ENCODE measurements at places on chromosomes 11 and 22.
A peak's percentile ranks its signal among the peaks of the same experiment; 100 is the strongest.

DNA sequence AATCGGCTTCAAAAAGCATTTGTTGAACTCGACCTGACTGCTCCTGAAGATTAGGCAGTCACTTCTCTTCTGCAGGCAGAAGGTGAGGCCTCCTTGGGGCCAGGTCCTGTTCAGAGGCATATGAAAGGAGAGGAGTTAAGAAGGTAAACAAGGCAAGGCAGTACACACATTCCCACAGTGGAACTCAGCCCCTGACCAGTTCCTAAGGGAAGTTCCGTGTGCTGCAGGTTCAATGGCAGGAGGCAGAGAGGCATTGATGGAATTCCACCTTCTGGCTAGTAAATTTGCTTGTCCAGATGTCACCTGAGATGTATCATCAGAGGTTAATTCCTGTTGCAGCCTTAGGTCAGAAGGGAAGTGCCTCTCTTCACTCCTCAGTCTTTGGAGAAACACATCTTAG lies 337.0 kb upstream of the MTNR1B start:
- DNase-seq, result no peak

- no peak for DNase-seq
These were observed 55.2 kb downstream of the PANX1 start for GRCh38 chr11:94183886-94184264.

GRCh38 chr11:65213322-65214211 lies 31.8 kb downstream of the CAPN1 start:
- DNase-seq, result no peak

- no peak for DNase-seq
These were observed 19.1 kb downstream of the TOLLIP start for GRCh38 chr11:1290052-1291040.

DNA sequence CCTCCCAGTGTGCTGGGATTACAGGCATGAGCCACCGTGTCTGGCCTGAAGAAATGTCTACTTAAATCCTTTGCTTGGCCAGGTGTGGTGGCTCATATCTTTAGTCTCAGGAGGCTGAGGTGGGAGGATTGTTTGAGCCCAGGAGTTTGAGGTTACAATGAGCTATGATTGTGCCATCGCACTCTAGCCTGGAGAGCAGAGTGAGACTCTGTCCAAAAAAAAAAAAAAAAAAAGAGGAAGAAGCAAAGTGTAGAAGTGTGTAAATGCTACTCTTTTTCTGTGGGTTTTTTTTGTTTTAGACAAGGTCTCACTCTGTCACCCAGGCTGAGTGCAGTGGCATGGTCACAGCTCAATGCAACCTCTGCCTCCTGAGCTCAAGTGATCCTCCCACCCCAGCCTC lies 6.4 kb upstream of the ATG16L2 start:
- no peak for DNase-seq

- no peak for DNase-seq
These were observed 116.0 kb upstream of the BID start for GRCh38 chr22:17890245-17890671.

DNA sequence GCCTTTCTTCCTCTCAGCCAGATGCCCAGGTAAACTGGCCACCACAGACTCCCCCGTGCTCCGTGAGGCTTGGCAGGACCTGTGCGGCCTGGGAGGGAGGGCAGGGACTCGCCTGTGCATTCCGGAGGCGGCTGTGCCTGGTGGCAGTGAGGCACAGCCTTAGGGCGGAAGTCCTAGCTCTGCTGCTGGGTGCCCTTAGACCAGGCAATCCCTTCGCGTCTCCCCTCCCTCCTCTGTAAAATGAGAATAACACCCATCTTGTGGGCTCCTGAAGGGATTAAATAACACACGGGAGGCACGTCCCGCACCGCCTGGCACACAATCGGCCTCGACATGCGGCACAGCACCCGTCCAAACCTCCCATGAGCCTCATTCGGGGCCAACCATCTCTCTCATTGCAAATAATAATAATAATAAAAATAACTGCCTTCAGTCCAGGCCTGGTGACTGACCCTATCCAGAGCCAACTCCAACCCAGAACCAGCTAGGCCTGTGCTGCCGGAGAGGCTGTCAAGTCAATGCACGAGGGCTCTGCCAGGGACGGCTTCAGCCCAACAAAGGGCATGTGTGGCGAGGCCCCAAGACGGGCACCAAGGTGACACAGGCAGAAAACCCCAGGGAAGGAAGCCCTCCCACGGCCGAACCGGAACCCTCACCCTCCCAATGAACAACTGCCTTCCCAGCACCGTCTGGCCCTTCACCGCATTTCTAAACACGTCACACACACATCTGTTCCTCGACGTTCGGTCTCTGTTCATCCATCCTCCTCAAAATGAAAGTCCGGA lies 8.2 kb downstream of the LTO1 start:
- no peak for DNase-seq

DNA sequence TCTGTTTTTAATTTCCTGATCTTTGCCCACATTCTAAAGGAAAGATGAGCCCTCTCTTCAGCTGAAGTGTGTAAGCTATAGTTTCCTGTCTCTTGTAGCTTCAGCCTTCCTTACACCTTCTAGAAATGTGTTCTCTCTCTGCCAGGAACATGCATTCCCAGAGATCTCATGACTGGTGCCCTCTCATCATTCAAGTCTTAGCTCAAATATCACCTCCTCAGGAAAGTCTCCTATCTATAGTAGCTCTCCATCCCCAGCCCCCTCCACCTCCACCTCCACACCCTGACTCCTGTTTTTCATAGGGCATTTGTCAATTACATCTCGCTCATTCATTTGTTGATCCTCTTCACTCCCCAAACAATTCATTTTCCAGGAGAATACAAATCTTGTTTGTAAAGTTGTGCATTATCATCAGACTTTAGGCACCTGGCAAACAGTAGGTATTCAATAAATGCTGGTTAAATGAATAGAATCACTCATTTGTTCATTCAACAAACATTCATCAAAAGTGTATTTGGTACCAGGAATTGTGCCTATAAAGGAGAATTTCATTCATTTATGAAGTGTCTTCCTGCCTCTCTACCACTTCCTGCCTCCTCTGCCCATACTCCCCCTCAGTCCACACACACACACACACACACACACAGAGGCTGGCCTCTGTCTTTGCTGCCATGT lies 160.3 kb downstream of the BBOX1 start:
- DNase-seq, result no peak

GRCh38 chr11:23041001-23041503 lies 180.8 kb upstream of the CCDC179 start:
- no peak for DNase-seq

- DNase-seq, result peak; percentile 11
These were observed 2.9 kb downstream of the KLHL35 start for GRCh38 chr11:75429902-75430713.

DNA sequence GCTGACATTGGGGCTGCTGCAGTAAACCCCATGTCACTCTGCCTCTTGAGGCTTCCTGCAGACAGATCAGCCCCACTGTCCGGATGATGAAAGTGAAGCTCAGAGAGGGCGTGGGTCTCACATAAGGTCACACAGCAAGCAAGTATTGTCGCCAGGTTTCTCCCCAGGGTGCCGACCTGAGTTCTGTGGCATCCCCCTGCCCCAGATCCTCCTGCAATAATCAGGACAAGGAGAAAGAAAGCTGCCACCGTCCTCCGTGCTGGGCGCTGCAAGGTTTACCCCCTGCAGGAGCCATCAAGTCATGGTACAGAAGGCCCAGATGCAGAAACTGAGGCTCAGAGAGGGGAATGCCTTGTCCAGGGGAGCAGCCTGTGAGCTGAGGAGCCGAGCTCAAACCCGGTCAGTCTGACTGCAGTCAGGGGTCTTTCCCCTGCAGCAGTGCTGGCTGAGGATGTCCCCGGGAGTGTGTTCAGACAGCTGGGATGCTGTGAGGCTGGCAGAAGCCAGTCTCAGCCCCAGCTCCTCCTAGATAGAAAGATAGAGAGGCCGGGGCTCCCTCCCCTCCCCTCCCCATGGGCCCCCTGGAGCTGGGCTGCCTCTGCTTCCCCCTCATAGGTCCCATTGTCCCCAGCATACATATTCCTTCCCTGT lies 13.2 kb downstream of the EMID1 start:
- DNase-seq, result no peak

DNA sequence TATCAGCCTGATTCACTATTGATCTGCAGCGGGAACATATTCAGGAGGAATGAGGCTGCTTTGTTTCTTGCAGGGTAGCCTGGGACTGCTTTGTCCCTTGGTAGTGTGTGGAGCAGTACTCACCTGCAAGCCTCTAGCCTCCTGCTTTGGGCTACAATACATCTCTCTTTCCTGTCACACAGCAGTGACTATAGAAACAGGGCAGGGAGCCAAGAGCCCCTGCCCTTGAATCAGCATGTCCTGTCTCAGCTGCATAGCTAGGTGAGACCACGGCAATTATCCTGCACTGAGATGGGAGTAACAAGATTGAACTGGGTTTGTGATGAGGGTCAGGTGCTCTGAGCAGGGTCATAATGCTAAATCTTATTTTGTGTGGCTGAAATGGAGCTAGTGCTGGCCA lies 191.9 kb downstream of the NELL1 start:
- no peak for DNase-seq

GRCh38 chr11:109062871-109063270 lies 359.1 kb upstream of the C11orf87 start:
- DNase-seq, result no peak

DNA sequence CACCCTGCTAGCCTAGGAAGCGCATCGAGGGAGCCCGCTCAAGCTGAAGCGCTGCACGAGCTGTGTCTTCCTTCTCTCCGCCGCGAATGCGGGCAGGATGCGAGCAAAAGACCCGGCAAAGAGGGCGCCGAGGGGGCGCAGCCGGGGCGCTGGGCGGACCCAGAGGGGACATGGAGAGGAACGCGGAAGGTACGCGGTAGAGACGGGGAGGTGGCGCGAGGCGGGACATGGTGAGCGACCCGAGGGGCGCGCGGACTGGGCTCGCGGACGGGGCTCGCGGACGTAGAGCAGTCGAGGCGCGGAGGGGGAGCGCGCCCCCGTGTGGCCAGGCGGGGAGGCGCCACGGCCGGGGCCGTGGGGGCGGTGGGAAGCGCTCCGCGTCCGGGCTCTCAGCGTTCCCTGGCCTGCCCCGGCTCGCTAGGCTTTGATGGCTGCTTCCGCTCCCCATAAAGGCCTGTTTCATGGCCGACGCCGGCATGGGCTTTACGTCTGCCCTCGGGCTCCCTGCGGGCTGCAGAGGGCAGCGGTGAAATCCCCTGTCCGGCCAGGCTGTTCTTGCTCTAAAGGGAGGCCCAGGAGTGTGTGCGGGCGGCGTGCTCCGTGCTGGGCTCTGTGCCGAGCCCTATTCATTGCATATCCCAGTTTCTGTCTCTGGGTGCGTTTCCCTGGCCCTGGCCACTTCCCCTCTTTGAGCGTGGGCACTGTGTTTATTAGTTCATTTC lies 31.2 kb upstream of the TRIM29 start:
- no peak for DNase-seq

DNA sequence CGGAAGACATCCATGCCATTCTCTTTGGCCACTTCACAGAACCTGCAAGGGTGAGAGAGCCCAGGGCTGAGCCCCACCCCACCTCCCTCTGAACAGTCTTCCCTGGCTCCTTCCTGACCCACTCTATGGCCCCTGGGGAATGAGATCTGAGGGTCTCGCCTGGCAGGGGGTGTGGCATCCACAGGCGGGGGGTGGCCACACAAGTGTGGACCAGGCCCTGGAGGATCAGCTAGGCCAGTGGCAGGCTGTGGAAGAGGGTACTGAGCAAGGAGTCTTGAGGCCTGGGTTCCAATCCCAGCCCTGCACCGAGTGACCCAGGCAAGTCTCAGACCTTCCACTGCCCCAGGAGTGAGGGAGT lies 5.6 kb upstream of the LRFN4 start:
- no peak for DNase-seq

DNA sequence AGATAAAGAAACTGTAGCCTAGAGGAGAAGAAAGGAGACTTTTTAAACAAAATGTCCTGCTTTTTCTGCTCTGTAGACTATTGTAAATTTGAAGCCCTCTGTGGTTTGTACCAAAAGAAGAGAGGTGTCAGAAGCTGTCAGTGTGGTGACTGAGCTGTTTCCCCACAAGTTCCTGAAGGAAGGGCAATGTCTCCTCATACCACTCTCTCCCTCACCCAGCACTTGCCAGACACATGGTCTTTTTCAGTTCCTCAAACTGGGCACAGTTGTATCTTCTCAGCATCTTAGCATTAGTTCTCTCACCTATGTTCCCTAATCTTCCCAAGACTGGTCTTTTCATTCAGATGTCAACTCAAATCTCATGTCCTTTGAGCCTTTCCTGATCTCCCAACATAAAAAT lies 4.3 kb downstream of the BCO2 start:
- no peak for DNase-seq

GRCh38 chr11:104700609-104701008 lies 197.7 kb downstream of the CASP12 start:
- DNase-seq, result no peak

- no peak for DNase-seq
These were observed 34.2 kb downstream of the MCM5 start for GRCh38 chr22:35434061-35434710.

DNA sequence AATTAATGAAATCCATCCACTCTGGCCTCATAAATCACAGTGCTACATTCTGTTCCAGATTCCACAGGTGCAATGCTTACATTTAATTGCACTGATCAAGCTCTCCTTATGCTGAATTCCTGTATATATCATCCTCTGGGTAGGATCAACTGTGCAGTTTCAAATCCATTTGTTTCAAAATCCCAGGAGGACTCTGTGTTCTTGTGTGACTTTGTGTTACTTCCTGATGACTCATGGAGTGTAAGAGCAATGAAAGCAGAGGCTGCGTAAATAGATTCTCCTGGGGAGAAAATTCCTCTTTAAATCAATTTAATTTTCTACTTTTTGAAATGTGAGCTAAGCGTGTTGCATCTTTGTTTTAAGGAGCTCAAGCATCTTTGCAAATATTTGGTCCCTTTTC lies 752.7 kb downstream of the METTL15 start:
- no peak for DNase-seq

DNA sequence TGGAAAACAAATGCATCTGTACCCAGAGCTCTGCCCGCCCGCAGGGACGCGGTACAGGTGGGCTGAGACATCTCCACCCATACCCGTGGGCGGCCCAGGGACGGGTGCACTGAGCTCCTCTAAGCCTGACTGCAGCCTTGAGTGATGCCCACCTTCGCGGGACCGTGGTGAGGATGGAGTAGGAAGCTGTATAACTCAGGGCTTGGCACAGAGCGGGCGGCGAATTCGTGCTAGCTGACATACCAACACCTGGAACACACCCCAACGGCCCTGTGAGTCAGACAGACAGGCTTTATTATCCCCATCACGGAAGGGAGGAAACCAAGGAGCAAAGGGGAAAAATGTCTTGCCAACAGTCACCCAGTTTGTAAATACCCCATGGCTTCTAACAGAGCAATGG lies 61.9 kb downstream of the SMCO4 start:
- no peak for DNase-seq

- DNase-seq, result no peak
These were observed 14.6 kb upstream of the VWCE start for GRCh38 chr11:61309739-61310138.

GRCh38 chr22:16827506-16827905 lies 2.3 kb upstream of the XKR3 start:
- no peak for DNase-seq

DNA sequence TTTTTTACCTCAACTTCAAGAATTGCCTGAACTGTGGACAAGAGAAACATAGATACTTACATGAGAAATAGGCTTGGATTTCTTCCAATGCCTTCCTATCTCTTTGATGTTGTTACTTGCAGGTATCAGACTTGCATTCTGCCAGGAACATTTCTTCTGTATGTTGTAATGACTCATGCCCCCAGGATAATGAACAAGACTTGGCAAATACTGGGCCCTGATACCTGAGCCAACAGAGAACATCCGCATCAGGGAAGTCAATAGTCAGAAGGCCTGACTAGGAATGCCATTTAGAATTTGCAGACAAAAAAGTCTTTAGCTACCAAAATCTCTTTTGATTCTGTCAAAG lies 273.7 kb upstream of the KIRREL3 start:
- DNase-seq, result no peak
